ENCODE measurements at places on chromosomes 12 and 14.
A peak's percentile ranks its signal among the peaks of the same experiment; 100 is the strongest.

- no peak for DNase-seq
These were observed 92.0 kb downstream of the TTLL5 start for GRCh38 chr14:75752907-75753594.

GRCh38 chr12:80869264-80869663, 68.5 kb downstream of the LIN7A start:
- DNase-seq = no peak

GRCh38 chr14:38505973-38506249, 250.0 kb upstream of the CLEC14A start:
- no peak for DNase-seq

DNA sequence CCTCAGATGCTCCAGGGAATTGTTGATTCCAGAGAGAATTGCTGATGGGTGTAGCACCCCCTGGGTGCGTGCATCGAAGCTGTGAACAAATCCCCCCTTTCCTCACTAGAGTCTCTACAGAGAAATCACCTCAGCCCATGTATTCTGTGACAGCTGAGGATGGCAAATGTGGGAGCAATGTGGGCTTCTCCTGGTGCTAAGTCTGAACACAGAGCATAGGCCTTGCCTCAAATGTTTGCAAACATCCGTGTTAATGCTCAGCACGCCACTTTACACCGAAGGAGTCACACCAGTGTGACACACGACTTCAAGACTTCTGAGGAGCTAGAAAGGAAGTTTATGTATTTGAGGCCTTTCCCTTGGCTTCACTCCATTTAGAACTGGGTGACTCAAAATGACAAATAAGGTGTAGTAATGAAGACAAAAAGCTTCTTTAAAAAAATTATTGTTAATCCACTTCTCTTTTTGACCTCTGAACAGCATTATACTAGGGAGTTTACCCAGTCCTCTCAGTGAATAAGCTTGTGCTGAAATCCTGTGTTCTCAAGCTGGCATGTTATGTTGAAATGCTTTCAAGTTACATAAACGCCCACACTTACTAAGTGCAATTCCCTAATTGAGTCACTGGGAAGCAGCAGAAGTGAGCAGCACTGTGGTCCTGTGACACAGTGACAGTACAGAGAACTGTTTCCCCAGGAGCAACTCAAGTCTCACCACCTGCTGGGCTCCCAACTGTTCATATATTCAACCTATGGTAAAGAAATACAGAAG, 92.9 kb downstream of the FAR2 start:
- no peak for DNase-seq

DNA sequence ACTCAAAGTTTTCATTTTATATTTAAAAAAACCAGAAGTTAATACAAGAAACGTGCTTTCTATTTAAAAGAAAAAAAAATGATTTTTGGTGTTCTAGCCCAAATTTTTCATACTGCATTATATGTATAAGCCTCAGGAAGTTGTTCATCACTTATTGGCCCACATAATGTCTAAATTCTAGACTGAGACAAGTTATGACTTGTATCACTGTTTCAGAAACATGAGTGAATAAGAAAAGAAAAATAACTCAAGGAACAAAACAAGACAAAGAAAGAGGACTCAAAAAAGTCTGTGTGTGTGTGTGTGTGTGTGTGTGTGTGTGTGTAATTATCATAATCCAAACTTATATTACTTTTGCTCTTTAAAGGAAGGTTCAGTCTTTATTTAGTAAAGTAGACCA, 929.8 kb downstream of the GALC start:
- DNase-seq = no peak

DNA sequence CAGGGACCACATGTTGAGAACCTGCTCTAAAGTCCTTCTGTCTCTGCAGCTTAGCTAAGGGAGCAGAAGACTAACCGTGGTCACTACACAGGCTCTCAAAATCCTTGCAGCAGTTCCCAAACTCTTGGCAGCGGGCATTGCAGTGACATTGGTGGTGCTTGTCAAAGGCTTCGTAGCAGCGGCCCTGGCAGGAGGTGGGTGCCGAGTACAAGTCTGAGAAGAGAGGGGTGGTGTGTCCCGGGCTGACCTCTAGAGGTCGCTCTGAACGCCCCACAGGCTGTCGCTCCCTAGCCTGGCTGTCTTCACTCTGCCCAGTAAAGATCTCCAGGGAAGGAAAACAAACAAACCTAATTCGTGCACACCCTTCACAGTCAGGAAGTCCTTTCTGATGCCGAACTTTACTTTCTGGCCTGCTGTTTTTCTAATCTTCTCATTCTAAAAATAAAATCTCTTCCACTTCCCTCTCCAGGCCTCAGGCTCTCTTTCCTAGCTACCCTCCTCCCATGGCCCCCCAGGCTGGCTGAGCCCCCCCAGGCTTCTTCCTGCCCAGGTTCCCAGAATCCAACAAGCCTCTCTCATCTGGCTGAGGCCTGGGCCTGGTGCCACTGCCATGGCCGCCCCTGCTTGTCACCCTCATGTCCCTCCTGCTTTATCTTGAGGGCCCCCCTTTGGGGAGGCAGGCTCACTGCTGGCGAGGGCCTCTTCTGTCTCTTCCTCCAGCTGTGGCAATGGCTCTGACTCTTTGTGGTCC, 7.7 kb downstream of the ENDOU start:
- peak; percentile 68 for DNase-seq

- DNase-seq = peak; percentile 55
These were observed 83.0 kb upstream of the FAR2 start for GRCh38 chr12:29066011-29066588.

GRCh38 chr12:11778713-11779685, 129.5 kb downstream of the ETV6 start:
- DNase-seq = no peak

- no peak for DNase-seq
These were observed 34.1 kb upstream of the FZD10 start for GRCh38 chr12:130127912-130128789.

DNA sequence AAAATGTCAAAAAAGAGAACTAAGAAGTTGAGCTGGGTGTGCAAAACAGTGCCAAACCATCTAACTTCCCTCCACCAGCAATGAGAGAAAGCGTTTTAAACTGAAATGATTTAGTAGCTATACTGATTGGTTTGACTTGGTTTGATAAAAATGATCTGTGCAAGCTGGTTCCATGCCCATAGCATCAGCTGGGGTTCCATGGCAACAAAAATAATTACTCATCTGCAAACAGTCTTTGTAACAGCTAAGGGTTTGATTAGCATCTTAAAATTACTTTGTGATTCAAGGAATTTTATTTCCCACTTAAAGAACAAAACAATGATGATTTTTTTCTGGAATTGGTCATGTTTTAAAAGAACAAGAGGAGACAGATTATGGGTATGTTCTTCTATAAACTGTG, 15.0 kb upstream of the BICD1 start:
- DNase-seq = no peak

DNA sequence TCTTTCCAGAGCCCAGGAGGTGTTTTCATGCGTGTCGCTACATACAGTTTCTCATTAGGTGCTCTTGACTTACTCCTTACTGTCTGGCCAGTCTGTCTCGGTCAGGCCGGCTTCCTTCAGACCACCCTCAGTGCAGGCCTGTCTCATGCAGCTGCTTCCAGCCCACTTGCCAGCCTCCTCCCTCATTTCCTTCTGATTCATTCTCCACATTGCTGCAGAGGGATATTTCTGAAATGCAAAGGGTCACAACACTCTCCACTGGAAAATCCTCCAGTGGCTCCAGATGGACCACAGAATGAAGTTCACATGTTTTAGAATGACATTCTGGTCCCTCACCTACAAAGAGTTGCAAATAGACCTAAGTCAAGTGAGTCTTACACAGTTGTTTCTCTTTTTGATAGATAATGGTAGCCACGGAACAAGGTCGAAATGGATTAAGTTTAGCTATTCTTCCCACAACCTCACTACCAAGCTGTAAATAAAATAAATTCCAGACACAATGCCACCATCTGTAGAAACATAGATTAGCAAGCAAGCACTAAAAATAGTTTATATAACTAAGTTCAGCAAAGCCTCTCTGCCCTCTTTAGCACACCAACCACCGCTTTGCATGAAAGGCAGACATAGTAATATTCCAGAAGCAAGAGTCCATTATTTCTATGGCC, 146.9 kb downstream of the ESR2 start:
- DNase-seq = peak; percentile 22

GRCh38 chr12:92928421-92928961, 604 bp downstream of the EEA1 start:
- DNase-seq = no peak

DNA sequence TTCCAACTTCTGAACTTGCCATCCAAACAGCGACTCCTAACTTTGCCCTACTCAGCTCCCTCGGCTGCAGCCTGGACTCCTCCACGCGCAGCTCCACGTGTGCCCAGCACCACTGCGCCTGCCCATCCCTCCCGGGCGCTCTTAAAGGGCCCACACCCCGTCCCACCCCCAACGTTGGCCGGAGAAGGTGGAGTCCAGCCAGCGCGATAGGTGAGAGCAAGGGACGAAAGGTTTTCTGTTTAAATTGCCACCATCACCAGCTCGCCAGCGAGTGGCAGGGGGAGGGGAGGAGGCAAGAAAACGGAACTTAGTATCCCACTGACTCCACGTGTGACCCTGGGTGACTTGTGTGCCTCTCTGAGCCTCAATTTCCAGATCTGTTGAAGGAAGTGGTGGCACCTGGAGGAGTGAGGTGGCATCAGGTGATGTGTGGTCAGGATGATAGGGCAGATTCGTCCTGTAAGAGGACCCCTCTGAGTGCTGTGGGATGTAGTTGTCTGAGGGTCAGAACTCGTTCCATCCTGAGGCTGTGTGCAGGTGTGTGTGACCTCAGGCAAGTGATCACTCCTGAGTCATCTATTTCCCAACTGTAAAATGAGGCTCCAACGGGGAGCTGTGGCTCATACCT, 59.7 kb downstream of the TRPV4 start:
- DNase-seq = no peak

GRCh38 chr12:4947253-4947652, 37.5 kb downstream of the KCNA1 start:
- no peak for DNase-seq

- no peak for DNase-seq
These were observed 7.0 kb downstream of the ISCA2 start for GRCh38 chr14:74500417-74501134.

DNA sequence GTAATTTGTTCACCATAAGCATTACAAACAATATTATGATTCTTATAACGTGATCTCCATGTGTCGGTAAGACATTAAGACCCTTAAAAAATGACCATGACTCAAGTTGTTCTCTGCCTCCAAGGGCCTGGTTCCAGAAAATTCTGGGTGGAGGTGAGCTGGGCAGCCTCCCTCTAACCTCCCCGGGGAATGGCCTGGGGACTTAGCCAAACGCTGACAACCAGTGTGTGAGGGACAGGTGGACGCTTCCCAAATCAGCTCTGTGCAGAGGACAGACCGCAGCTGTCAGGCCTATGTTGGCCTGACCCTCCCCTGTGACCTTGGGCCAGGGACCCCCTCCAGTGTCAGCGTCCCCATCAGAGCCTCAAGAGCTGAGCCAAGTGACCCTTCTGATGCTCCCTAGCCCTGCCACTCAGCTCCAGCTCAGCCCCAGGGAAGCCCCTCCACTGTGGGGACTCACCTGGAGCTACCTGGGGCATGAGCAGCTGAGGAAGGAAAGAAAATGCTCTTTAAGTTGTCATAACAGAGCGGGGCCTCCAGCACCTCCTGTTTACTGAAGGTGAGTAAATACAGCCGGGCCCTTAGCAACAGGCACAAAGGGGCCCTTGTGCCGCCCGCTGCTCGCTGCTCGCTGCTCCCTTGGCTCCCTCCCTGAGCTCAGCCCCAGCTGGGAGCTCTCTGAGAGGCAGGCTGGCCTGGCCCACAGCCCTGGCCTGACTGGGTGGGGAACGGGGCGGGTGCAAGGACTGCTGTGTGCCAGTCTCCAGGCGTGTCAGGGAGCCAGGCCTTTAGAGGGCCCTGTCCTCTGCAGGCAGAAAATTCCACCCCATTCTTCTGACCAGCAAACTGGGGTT, 116.6 kb downstream of the CALM1 start:
- DNase-seq = no peak

GRCh38 chr12:110247340-110248095, 33.5 kb upstream of the ATP2A2 start:
- no peak for DNase-seq

GRCh38 chr14:64719601-64720000, 15.4 kb downstream of the PLEKHG3 start:
- no peak for DNase-seq

- no peak for DNase-seq
These were observed 13.9 kb downstream of the CLECL1 start for GRCh38 chr12:9718968-9719367.

DNA sequence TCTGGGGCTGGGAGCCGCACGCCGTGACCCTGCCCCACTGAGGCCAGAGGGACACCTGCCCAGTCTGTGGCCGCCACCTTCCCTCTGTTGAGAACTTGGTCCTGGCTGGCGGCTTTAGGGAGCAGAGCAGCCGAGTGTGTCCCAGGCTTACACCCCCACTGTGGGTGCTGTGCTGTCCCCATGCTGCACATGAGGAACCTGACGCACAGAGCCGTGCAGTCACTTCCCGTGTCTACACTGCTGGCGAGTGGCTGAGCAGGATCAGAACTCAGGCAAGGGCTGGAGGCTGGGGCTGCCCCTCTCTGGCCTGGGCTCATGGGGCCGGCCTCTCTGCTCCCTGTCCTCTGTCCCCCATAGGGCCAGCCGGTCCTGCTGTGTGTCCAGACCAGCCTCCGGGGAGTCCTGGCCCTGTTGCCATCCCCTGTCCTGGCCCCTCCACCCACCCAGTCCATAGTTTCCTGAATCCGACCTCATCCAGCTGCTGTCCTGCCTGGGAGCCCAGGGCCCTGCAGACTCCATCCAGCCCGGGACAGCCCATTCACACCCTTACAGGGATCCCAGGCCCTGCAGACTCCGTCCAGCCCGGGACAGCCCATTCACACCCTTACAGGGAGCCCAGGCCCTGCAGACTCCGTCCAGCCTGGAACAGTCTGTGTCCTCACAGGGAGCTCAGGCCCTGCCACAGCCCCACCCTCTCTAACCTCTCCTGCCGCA, 10.3 kb downstream of the FBRSL1 start:
- DNase-seq = no peak

GRCh38 chr12:15801770-15802744, 12.9 kb upstream of the EPS8 start:
- no peak for DNase-seq

DNA sequence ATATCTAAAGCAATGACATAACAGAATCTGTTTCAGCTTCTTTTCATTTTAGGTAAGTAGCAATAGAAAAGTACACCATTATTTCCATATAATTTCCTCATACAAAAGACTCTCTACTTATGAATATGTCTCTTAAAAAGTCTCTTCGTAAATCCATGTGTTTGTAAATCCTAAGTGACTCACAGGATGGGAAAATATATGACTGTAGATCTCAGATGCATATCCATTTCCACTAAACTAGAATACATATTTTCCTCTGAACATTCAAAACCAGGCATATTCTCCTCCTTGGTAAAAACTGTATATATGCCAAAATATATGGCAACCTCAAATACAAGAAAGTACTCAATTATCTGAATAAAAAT, 93.6 kb downstream of the TXNDC16 start:
- DNase-seq = no peak
